ENCODE measurements at places on chromosomes 7 and 10. TPM values are rescaled to one million over a fixed set of nuclear protein-coding genes. Genes with fewer than 3 reads are reported as not detected.

The PDGFA gene
- 16.0 TPM for total RNA-seq

The FAM171A1 gene
- 4.2 TPM for total RNA-seq

The PCLO gene
- total RNA-seq = 0.02 TPM

The CC2D2B gene
- total RNA-seq = not detected

The MYOZ1 gene
- not detected for total RNA-seq

The SFXN2 gene
- total RNA-seq = 10.4 TPM

The CFTR gene
- not detected for total RNA-seq

DNA sequence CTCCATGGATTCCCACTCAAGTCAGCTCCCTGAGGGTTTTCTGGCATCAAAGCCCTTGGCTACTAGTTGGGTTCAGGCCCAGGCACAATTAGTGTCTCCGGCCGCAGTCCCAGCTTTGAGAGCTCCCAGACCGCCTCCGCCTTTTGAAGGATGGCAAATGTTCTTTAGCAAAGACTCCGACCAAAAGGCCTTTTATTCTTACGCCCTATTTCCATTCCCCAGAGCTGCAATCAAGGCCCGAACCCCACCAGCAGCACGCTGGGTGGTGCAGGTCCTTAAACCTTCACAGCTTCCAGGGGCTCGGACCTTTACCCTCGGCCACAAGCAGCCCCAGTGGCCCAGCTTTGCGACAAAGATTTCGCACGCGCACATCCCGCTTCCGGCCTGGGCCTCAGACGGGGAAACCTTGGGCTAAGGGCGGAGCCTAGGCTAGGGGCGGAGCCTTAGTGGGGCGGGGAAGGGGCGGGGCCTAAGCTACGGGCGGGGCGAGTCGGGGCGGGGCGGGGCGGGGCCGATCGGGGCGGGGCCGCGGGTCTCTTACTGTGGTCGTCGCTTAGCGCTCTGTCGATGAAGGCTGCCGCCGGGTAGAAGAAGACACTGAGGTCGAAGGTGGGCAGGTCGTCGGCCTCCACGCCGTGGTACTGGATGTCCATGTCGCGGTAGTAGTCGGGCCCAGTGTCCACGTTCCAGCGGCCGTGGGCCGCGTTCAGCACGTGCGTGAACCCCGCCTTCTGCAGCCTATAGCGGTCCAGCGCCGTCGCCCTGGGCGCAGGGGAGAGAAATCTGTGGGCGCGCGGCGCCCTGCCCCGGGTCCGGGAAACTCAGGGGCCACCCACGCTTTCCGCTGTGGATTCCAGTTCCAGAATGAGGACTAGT is 68.0 kb upstream of the SAMD8 start:
- DNase-seq = peak; percentile 40

- no peak for DNase-seq
Measured at GRCh38 chr7:116979430-116979829, 26.1 kb downstream of the ST7 start.

DNA sequence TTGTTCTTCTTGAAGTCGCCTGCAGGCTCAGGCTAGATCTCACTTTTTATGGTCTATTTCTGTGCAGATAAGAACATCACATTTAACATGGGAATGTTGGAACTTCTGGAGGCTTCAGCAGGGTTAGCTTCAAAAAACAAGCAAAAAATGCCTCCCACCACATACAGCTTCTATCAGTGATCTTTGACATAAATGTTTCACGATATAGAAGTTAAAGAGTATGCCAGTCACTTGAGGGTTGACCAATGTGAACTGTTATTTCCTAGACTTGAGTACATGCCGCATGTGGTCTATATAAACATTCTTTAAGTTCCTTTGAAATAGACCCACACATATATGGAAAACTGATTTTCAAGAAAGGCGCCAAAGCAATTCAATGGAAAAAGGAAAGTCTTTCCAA is 219.2 kb upstream of the KLF14 start:
- no peak for DNase-seq

GRCh38 chr10:104190695-104191094 is 41.5 kb downstream of the CFAP43 start:
- no peak for DNase-seq

- no peak for DNase-seq
Measured at GRCh38 chr10:58372607-58373441, 12.4 kb upstream of the TFAM start.

DNA sequence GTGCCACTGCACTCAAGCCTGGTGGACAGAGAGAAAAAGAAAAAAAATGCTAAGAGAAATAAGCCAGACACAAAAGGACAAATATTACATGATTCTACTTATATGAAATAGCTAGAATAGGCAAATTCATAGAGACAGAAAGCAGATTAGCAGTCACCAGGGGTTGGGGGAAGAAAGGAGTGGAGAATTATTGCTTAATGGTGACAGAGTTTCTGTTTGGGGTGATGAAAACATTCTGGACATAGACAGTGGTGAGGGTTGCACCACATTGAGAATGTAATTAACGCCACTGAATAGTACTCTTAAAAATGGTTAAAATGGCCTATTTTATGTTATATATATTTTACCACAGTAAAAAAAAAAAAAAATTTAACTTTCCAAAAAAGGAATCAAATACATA is 6.4 kb upstream of the NT5C2 start:
- no peak for DNase-seq

DNA sequence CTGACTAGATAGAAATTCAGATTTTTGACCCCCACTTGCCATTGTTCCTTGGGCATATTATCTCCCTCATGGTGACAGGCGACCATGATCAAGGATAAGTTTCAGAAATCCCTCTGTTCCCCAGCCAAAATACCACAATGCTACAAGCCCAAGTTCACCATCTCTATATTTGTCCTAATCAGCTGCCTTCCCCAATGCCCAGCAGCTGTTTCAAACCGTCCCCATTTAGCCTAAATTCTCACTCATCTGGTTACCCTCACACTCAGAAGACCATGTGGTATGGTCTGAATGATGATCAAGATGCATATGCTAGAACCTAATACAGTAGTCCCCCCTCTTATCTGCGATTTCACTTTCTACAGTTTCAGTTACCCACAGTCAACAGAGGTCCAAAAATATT is 956 bp upstream of the GJC3 start:
- DNase-seq = no peak

- no peak for DNase-seq
Measured at GRCh38 chr7:122248472-122248871, 56.1 kb downstream of the FEZF1 start.

GRCh38 chr10:77936697-77937567 is 10.4 kb upstream of the DLG5 start:
- DNase-seq = no peak

DNA sequence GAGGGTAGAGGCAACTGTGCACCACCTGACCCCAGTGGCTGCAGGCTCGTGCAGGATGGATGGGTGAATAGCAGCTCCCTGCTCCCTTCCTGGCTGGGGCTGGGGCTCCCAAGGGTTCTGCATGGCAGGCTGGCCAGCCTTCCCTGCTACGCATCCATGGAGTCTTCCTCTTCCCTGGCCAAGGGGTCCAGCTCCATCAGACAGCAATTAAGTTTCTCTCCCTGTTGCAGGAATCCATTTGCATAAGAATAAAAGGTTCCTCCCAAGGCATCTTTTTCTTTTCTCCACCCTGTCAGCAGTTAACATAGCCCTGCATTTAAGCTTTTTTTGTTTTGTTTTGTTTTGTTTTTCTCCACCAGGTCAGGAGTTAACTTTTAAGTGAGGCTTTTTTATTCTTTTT is 10.0 kb upstream of the CPA2 start:
- DNase-seq = no peak

- DNase-seq = no peak
Measured at GRCh38 chr7:111518264-111518663, 44.0 kb downstream of the IMMP2L start.

DNA sequence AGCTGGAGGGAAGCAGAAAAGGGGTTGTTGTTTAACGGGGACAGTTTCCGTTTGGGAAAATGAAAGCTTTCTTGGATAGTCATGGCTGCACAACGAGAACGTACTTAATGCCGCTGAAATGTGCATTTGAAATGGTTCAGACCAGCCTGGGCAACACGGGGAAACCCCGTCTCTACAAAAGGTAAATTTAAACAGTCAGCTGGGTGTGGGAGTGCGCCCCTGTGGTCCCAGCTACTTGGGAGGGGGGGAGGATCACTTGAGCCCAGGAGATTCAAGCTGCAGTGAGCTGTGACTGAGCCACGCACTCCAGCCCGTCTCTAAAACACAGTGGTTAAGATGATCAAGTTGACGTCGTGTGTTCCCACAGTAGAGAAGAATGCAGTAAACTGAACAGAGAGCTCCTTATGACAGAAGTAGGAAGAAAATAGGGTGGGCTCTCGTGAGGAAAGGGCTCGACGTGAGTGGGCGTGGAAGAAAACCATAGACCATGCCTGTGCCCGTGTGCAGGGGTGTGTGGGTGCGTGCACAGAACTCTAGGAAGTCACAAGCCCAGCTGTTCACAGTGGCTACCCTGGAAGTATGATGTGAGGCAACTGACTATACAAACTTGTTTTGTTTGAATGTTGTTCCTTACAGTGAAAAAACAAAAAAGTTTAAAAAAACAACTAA is 4.1 kb upstream of the FUOM start:
- DNase-seq = no peak

GRCh38 chr10:9012312-9012711 is 957.8 kb downstream of the GATA3 start:
- DNase-seq = no peak

GRCh38 chr10:69449841-69450240 is 1.4 kb upstream of the TSPAN15 start:
- peak; percentile 55 for DNase-seq

DNA sequence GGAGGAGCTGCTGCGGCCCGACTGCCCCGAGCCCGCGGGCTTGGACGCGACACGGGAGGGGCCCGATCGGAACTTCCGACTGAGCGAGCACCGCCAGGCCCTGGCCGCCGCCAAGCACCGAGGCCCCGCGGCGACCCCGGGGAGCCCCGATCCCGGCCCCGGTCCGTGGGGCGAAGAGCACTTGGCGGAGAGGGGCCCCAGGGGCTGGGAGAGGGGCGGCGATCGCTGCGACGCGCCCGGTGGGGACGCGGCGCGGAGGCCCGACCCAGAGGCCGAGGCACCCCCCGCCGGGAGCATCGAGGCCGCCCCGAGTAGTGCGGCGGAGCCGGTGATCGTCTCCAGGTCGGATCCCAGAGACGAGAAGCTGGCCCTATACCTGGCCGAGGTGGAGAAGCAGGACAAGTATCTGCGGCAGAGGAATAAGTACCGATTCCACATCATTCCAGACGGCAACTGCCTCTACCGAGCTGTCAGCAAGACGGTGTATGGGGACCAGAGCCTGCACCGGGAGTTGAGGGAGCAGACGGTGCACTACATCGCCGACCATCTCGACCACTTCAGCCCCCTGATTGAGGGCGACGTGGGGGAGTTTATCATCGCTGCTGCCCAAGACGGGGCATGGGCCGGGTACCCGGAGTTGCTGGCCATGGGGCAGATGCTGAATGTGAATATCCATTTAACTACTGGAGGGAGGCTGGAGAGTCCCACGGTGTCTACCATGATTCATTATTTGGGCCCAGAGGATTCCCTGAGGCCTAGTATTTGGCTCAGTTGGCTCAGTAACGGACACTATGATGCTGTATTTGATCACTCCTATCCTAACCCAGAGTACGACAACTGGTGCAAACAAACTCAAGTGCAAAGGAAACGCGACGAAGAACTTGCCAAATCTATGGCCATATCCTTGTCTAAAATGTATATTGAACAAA is 1.4 kb downstream of the OTUD1 start:
- DNase-seq = peak; percentile 30

DNA sequence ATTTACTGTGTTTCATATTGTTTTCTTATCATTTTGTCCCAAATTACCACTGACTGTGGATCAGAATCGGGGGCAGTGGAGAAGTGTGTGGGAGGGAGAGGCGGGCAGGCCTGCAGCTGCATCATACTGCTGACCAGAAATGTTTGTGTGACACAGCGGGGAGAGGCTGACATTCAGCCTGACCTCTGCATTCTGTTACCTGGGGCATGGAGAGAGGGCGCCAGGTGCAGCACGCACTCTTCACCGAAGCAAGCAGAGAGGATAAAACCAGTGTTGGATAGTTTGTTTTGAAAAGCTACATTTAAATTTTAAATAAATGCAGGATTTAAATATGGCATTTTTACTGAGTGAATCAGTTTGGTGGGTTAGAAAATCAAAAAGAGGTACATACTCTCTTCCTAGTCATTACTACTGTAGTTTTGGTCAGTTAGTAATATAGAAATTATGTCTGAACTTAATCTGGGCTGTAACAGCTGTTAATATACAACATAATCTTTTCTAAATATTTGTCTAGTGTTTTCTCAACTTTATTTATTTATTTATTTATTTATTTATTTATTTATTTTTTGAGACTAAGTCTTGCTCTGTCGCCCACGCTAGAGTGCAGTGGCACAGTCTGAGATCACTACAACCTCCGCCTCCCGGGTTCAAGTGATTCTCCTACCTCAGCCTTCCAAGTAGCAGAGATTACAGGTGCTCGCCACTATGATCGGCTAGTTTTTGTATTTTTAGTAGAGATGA is 8.8 kb upstream of the STMP1 start:
- DNase-seq = no peak

GRCh38 chr7:23012908-23013714 is 819 bp downstream of the HYCC1 start:
- DNase-seq = peak; percentile 21

DNA sequence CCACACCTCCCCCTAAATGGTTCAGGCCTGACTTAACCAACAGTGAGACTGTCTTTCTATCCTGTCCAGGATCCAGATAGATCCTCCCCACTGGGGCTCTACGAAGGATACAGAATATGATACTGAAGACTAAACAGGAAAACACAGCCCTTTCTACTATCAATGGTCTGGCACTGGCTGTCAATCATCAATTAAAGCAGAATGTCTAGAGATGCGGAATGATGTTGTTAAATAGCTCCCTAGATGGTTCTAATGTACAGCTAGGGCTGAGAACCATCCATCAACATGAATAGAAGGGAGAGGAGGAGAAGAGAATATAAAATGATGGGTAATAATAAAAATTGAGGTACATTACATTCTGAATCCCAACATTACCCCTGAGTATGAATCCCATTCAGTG is 314.3 kb upstream of the CELF2 start:
- DNase-seq = no peak

GRCh38 chr10:116915340-116915739 is 66.0 kb downstream of the ENO4 start:
- DNase-seq = no peak

GRCh38 chr7:148903504-148903903 is 19.4 kb upstream of the EZH2 start:
- no peak for DNase-seq

- DNase-seq = no peak
Measured at GRCh38 chr7:29987811-29988317, 1.7 kb downstream of the SCRN1 start.

- no peak for DNase-seq
Measured at GRCh38 chr7:127667759-127668530, 16.0 kb downstream of the SND1 start.

DNA sequence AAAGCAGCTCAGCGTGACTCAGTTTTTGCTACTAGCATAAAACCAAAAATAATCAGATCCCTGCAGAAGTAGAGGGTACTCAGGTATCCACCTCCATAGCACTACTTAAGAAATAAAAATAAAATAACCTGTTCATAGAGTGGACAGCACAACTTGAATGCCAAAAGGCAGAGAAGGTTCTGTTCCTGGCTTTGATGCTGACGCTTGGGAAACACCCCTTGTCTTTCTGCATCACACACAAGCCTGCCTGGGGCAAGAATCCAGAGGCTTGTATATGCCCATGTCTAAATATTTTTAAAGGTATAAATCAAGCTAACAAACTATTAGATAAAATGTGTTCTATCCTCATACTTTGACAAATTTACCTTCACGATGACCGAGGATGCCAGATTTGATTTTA is 207.3 kb downstream of the KIAA1217 start:
- no peak for DNase-seq

Measured in activated T-cell treated with anti-CD3 and anti-CD28 coated beads, Interleukin-2, amount 50 U/mL, for 72 hours (primary cell).